IMR-90 (cell line): ENCODE measurements at places on chromosomes 1 and 21. TPM values are rescaled to one million over a fixed set of nuclear protein-coding genes. Genes with fewer than 3 reads are reported as not detected.

DNA sequence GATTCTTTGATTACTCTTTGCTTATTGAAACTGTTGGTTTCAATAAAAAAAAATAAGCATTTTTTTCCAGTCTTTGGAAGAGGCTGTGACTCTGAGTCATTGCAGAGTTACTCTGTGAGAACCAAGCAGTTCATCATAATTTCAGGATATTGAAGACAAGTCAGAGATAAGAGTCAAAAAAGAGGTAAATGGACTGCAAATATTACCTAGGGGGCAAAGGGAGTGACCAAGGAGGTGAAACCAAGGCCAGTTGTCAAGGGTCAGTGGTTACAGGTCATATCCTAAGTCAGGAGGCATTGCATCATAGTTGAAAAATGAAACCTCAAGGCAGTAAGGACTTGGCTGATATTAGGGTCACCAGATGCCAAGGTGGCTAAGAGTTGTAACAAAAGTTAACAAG, 597.1 kb upstream of the USP24 start:
- DNase-seq: peak; percentile 18

DNA sequence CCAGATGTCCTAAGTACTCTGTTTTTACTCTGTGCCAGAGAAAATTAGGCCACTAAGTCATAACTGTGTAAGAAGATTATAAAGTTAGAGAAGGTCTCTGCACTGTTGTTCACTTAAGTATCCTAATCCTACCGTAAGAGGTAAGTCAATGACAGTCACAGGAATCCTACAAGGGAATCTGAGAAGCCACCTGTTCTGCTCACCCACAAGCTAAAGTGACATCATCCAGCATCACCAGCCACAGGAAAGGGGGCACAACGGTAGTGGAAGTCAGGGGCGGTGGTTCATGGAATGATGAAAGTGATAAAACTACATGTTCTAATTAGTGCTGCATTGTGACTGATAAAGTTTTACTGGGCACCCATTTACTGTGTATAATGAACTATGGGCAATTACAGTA, 92.7 kb downstream of the PLD5 start:
- no peak for DNase-seq

The SELP gene
- total RNA-seq: not detected in 2 replicates

The TSACC gene
- not detected in 2 replicates for total RNA-seq

- DNase-seq: peak; percentile 46
These were observed 40.1 kb downstream of the AHDC1 start for GRCh38 chr1:27563591-27564471.

- DNase-seq: peak; percentile 6
These were observed 698 bp downstream of the MOV10 start for GRCh38 chr1:112674986-112675727.

The C4BPB gene
- not detected in 2 replicates for total RNA-seq

- DNase-seq: peak; percentile 1
These were observed 29.0 kb downstream of the ZSWIM5 start for GRCh38 chr1:45177452-45177851.

The FAM72C gene
- 0.72 and 0.83 TPM in 2 replicates for total RNA-seq

DNA sequence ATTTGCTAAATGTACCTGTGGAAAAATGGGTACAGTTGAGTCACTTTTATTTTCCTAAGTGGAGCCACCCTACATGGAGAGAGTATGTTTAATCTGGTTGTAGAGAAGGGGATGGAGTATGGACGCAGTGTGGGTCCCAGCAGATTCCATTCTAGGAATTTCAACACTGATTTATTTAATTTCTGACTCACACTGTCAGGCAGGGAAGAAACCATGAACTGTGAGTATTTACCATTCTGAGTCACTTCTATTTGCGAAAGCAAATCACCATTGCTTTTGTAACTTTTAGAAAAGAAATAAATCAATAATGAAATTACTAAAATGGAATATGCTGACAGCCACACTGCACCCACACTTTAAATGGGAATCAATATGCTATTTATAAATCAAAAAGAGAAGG, 339.0 kb downstream of the DSCAM start:
- peak; percentile 4 for DNase-seq

DNA sequence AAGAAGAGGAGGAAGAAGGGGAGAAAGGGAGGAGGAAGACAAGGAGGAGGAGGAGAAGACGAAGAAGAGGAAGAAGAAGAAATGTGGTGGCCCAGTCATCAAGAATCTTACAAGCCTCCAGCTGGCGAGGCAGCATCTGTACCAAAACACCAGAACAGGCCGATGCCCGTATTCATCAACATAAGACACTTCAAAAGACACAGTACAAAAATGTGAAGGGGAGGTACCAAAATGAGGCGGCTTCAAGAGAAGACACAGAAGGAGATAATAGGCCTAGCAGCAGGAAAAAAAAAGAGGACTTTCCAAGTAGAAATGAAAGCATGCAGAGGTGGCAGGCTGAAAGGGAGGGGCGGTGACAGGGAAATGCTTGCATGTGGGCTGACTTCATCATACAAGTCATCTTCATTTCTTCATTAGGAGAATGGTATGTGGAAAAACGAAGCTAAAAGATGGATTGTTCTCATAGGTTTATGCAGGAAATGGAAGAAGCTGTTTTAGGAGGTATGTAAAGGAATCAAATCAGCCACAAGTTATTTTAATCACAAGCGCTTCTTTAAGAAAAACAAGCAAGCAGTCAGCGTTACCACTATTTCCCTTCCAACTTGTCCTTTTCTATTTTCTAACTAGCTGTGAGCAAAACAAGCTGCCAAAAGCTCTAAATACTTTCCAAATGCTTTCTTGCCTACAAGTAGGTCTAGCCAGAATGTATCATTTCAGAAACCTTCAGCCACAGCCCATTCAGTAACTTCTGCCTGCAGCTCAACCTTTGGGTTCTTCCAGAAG, 192.3 kb downstream of the SLC45A1 start:
- peak; percentile 88 for DNase-seq

GRCh38 chr21:38293113-38293512, 36.3 kb downstream of the KCNJ15 start:
- no peak for DNase-seq

- no peak for DNase-seq
These were observed 38.1 kb downstream of the AZIN2 start for GRCh38 chr1:33119050-33119449.
